ENCODE measurements at places on chromosomes 3 and 15. TPM values are rescaled to one million over a fixed set of nuclear protein-coding genes. Genes with fewer than 3 reads are reported as not detected.

- no peak for DNase-seq
- H3K27me3 ChIP-seq: no peaks in the 10 kb centered on the region
- no peak overlapping the region for H3K27ac ChIP-seq
Measured at GRCh38 chr15:41791547-41791937, 17.3 kb downstream of the MAPKBP1 start.

GRCh38 chr3:64390893-64391292 is 165.6 kb upstream of the PRICKLE2 start:
- H3K27ac ChIP-seq: no peak overlapping the region
- no peaks in the 10 kb centered on the region for H3K4me1 ChIP-seq
- H3K36me3 ChIP-seq: no peaks in the 10 kb centered on the region

- no peak overlapping the region for H3K4me3 ChIP-seq
- H3K27ac ChIP-seq: no peak overlapping the region
- peaks cover 49% of the 10 kb centered on the region for H3K36me3 ChIP-seq
- H3K27me3 ChIP-seq: no peaks in the 10 kb centered on the region
- no peak for DNase-seq
Measured at GRCh38 chr3:51705276-51706020, 1.4 kb upstream of the GRM2 start.

DNA sequence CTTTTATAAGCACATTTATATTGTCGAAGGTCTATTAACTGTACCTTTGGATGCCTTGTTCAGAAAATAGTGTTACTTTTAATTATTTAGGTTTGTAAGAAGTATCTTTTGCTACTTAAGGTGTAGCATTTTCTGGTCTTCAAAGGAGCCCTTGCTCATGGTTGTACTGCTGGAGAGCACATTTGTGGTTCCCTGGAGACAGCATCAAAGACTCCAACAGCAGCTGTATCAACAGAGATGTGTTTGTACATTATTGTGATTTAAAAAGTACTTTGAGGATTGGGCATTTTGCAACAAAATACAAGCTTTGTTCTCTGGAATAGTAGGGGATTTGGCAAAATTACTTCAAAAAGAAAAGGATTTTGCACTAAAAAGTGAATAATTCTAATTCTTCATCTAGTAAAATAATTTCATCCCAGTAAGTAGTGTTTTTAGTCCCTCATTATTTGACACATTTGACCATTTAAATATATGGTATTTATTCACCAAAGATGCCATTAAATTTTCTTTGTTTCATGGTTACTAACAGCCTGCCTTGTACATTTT is 16.5 kb downstream of the TBC1D23 start:
- no peak for DNase-seq
- H3K36me3 ChIP-seq: peaks cover 12% of the 10 kb centered on the region
- no peak overlapping the region for H3K27ac ChIP-seq
- H3K4me3 ChIP-seq: no peak overlapping the region

DNA sequence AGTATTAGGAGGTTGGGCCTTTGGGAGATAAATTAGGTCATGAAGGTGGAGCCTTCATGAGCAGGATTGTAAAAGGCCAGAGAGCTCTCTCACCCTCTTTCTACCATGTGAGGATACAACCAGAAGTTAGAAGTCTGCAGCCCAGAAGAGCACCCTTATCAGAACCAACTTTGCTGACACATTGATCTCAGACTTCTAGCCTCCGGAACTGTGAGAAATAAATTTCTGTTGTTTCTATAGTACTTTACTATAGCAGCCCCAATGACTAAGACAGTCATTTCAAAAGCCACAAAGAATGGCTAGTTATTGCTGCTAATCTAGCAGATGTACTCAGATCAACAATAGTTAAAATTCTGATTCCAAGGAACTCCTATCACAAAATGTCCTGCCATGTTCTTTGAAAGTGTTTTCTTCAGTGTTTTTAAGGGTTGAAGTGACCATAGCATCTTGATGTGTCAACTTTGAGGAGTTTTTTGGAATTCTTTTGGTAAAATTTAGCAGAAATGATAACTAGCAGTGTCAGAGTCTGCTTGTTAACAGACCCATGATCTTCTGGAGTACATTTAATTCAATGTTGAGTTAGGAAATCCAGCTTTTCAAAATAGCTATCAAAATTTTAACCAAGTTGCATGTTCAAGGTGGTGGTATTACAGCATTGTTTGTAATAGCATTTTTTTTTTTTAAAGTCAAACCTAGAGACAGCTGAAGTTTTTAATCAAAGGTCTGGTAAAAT is 10.3 kb downstream of the DZIP3 start:
- peaks cover 13% of the 10 kb centered on the region for H3K4me1 ChIP-seq
- DNase-seq: no peak
- H3K27me3 ChIP-seq: no peaks in the 10 kb centered on the region
- H3K4me3 ChIP-seq: no peak overlapping the region

DNA sequence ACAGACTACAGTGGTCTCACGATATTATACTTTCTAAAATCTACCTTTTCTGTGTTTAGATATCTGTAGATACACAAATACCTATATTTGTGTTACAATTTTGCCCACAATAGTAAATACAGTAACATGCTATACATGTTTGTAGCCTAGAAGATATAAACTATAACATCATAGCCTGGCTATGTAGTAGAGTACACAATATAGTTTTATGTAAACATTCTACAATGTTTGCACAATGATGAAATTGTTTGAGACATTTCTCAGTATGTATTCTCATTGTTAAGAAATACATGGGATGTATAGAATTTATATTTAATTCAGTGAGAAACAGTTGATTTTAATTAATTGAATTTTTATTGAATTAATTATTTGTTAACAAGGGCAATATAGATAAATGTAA is 1367.0 kb downstream of the OTOL1 start:
- H3K4me3 ChIP-seq: no peak overlapping the region
- no peaks in the 10 kb centered on the region for H3K36me3 ChIP-seq
- H3K27me3 ChIP-seq: no peaks in the 10 kb centered on the region

GRCh38 chr15:63191895-63192618 is 2.7 kb downstream of the RAB8B start:
- H3K36me3 ChIP-seq: no peaks in the 10 kb centered on the region
- DNase-seq: no peak
- H3K27ac ChIP-seq: peak overlapping the region; percentile 94
- no peaks in the 10 kb centered on the region for H3K27me3 ChIP-seq
- H3K4me1 ChIP-seq: peaks cover 50% of the 10 kb centered on the region
- H3K4me3 ChIP-seq: peak overlapping the region; percentile 88

GRCh38 chr15:78052001-78052401 is 25.5 kb downstream of the TBC1D2B start:
- peak overlapping the region; percentile 83 for H3K27ac ChIP-seq
- DNase-seq: no peak
- no peak overlapping the region for H3K4me3 ChIP-seq
- peaks cover 93% of the 10 kb centered on the region for H3K4me1 ChIP-seq
- no peaks in the 10 kb centered on the region for H3K27me3 ChIP-seq

Gene ANKRD34C
- total RNA-seq: not detected

Gene KNG1
- not detected for total RNA-seq

Gene SCN11A
- total RNA-seq: 0.08 TPM

Gene CCRL2
- 4.5 TPM for total RNA-seq
